Femur (tissue), 1 donor: ENCODE measurements at places on chromosomes 6 and 20.

DNA sequence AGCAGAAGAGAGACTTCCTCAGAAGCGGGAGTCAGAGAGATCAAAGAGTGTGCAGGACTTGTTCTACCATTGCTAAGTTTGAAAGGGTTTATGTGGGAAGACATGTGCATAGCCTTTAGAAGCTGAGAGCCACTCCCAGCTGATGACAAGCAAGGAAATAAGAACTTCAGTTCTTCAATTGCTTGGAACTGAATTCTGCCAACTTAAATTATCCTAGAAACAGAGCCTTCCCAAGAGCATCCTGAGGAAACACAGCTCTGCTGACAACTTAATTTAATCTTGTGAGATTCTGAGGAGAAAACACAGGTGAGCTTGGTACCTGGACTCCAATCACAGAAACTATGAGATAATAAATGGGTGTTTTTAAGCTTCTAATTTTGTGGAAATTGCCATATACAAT is 150.6 kb upstream of the OGFRL1 start:
- no peak for DNase-seq

DNA sequence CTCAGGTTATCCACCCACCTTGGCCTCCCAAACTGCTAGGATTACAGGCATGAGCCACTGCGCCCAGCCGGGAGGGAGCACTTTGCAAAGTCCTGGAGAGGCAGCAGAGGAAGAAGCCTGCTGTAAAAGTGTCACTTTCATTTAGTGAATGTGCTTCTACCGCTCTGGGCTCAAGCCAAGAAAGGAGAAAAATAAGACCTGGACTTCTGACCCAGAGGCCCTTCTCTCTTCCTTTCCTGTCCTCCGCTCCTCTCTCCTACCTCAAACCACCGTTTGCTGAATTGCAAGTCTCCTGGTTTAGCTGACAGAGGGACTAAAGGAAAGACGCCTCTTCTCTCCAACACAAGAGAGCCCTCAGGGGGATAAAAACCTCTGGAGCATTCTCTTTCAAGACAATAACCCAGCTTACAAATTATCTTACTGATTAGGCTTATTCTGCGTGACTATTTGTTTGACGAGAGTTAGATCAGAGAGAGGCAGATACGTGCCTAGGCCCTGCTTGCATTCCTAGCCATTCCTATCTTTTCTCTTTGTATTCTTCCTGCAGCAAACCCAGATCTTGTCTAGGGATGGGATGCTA is 84.2 kb upstream of the SLC22A23 start:
- DNase-seq, result no peak

DNA sequence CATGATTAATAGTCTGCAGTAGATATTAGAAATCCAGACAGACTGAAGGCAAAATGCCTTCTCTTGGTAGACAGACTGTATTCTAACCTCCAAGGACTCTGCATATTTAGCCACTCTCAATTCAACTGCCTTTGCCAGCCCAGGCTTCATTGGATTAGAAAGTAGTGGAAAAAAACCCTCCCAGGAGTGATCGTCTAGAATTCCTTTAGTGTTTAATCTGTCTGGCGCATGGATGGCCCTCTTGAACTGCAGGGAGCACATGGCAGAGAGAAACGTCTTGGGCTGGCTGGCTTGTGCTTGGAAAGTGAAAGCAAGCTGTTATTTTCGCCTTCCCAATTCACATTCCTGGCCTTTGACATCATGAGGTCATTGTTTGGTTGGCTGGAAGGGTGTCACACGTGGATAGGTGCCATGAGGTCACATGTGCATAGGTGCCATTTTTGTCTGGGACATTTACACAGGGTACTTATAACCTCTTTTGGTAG is 30.9 kb upstream of the NEDD9 start:
- peak; percentile 86 for DNase-seq

GRCh38 chr6:124022641-124023040 is 219.0 kb downstream of the NKAIN2 start:
- no peak for DNase-seq

DNA sequence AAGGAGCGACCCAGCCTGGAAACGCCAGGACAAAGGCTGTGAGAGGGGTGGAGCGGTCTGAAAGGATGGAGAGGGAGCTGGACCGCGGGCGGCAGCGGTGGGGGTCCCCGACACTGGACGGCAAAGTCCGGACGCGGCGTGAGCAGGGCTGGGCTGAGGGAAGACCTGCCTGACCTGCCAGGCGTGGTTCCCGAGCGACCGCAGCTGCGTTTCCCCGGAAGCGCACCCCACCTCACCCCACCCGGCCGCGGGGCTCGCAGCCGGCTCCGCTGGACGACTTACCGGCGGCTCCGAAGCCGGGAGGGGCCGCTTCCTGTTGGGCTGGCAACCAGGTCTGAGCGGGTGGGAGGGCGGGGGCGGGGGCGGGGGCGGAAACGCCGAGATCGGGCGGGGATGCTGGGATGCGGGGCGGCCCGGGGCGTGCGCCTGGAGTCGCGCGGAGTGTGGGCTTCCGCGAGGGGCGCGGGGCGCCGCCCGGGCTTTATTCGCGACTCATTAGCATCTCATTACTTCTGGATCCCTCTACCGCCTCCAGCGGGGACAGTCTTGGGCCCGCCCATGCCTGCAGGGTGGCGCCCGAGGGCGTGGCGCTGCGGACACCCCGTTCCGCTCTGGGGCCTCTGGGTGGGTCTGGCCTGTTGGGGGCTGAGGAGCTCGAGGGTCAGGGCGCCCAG is at the start of gene MICAL1:
Gene MICAL1, minus strand, starts transcription at position 336 of the 674 bp plus-strand sequence. CDS start 1,576 bp downstream, outside the sequence.
- DNase-seq, result peak; percentile 82

GRCh38 chr20:18003897-18004296 is 35.1 kb downstream of the MGME1 start:
- no peak for DNase-seq

DNA sequence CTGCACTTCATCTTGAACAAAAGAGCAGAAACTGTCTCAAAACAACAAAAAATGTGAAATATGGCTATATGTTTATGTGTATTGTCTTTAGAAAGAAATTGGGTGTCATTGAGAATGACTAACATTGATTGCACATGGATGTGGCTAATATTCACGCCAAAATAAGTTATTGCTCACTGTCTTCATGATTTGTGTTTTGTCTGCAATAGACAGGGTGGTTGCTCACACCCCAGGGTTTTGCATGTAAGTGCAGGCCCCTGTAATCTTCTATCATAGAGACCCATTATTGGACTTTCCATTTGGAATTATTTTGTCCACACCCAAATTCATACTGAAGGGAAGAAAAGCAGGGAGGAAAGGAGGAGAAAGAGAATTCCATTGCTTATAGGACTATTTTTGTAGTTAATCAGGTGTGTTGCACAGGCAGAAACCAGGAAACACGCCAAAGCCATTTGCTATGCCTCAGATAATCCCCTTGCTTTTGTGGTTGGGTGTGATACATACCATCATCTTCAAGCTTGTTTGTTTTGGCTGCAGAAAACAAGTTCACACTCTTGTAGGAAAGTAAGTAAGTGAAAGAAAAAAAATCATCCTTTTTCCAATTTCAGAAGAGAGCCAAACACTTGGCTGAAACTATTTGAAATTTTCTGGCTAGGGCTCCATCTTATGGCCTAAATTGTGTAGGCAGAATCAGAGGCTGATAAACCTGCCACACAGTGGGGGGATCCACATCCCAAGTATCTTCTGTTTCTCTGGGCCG is 214.1 kb downstream of the COL12A1 start:
- DNase-seq, result peak; percentile 54

DNA sequence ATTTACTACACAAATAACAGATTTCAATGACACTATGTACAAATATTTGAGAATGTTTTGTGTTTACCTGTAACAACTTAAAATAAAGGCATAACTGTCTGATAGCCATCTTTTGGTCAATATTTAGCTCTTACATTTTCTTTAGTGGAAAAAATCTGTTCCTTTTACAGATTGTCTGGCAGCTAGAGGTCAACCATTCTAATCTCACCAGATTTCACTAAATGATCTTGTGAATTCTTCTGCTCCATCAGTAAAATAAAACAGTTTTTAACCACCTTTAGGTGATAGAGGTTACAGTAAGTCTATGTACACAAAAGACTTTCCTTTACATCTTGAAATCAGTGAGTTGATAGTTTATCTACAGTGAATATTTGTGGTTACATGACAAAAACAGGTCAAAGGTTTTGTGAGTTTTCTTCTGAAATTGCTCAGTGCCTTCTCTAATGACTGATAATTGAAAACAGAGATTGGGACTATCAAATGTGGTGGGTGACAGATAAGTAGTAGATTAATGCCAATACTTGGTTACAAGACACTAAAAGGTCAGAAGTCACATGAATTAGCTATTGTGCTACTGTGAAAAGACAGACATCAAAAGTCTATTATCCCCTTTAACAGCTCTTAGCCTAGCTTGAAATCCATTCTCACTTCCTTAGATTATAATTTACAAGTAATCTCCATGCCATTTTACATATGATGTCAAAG is 47.4 kb downstream of the BMP5 start:
- DNase-seq, result no peak
